Choroid plexus epithelial cell (primary cell): ENCODE measurements at places on chromosomes 4 and X.

DNA sequence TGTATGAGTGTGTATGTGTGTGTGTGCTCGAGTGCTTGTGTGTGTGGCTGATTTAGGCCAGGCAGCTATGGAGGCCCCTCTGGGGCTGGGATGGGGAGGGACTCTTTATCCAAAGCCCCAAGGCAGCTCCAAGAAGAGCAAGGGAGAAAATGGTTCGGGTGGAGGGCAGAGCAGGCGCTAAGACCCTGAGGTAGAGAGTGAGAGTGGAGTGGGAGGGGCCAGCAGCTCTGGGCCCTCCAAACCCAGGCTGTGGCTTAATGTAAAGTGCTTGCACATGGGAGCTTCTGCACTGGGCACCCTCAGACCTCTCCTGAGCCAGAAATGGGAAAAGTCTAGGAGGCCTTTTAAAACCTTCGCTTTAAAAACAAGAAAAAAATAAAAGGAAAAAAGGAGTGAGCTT, 233.5 kb upstream of the PSAPL1 start:
- DNase-seq, result no peak

DNA sequence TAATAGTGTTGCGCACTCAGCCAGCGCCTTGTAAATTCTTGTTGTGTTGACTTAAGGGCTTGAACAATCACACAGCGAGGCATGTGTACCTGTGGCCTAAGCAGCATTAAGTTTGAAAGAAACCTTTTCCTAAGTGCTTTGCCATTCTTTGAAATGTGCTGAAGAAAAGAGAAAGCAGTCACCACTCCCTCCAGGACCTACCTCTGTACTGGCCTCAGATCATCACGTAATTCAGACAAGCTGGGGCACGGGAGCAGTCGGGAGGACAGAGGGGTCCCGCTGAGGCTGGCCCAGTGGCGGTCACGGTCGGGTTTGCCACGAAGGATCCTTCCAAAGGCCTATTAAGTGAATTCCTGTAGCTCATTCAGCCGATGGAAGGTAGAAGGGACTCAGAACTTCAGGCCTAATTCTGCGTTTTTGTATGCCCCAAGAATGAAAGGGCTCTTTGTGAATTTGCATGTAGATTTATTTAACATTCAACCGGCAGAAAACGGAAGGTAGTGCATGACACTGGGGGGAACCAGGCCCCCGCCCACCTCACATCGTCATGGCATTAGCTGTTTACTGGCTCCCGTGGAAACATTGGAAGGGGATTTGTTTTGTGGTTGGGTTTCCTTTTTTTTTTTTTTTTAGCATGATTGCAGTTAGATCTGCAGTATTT, 106.3 kb downstream of the TRAPPC11 start:
- no peak for DNase-seq

GRCh38 chr4:163693776-163694175, 199.3 kb downstream of the TMA16 start:
- DNase-seq, result peak; percentile 72

DNA sequence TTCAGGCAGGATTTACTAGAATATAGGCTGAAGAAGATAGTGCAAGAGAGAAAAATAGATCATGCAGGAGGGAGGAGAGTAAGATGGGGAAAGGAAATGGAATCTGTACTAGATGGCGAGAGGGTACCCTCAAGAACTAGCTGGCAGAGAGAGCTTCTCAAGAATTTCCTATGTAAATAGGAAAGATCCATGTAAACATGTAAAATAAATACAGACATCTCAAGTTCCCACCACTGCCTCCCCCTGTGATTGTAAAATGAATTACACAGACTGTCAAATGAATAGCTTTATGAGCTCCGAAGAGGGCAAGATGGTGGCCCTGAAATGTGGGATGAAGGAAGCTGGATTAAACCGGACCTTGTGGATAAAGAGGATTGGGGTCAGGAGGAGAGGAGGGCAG, 178.0 kb downstream of the PALLD start:
- DNase-seq, result peak; percentile 60

- no peak for DNase-seq
Observed at GRCh38 chr4:185830263-185830994, 18.4 kb upstream of the SORBS2 start.

DNA sequence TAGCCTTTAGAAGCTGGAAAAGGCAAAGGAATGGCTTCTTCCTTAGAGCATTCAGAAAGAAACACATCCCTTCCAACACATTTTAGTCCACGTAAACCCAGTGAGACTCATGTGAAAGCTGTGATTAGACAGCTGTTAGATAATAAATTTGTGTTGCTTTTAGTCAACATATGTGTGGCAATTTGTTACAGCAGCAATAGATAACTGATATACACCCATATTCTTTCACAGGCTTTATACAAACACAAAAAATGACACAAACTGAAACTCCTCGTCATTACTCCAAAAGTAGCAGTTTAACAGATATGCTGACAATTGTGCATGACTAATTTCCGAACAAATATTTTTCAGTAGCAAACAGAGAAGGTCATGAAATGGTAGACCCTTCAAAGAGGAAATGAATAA, 65.3 kb downstream of the ANTXR2 start:
- no peak for DNase-seq

DNA sequence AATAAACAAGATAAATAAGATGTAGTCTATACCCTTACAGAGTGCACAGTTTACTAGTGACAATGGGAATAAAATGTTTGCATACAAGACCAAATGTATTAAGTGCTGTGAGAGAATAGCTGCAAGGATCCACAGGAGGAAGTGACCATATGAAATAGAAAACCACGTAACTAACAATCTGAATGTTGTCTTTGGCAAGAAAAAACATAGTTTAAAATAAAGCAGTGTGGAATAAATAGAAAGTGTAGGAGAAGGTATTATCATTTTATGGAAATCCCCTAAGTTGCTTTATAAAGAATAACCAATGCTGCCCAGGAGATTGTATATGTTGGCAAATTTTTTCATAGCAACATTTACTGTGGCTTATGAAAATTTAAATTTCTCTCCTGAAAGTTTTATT, 116.1 kb downstream of the PCDH7 start:
- DNase-seq, result peak; percentile 65

- DNase-seq, result peak; percentile 66
Observed at GRCh38 chrX:104310090-104310489, 55.4 kb upstream of the ESX1 start.

DNA sequence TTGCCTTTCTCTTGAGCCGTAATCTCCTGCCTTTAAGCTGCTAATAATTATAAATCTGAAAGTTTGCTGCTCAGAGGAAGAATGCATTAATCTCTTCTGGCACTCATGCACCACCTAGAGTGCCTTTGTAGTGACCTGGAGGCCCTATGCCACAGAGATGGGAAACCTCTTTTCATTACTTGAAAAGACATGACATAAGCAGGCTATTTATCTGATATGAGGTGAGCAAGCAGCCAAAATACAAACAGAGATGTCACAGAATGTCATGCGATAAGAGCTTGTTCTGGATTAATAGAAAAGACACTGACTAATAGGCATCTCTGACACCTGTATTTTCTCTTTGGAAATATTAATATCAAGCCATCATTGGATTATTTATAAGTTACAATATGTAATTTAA, 42.3 kb downstream of the GABRB1 start:
- DNase-seq, result no peak

DNA sequence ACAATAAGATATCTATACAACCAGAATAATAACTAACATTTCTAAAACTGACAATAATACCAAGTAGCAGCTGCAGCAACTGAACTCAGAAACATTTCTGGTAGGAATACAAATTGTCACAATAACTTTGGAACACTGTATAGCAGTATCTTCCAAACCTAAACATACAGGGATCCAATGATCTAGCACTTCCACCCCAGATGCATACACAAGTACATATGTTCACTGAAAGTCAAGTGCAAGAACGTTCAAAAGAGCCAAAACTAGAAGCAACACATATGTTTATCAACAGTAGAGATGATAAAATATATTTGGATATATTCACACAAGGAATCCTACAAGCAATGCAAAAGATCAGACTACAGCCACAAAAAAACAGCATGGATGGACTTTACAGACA, 46.2 kb downstream of the MAPK10 start:
- DNase-seq, result no peak

- DNase-seq, result no peak
Observed at GRCh38 chrX:111170017-111170416, 74.0 kb downstream of the PAK3 start.

- DNase-seq, result no peak
Observed at GRCh38 chr4:174134361-174134760, 149.1 kb downstream of the FBXO8 start.

DNA sequence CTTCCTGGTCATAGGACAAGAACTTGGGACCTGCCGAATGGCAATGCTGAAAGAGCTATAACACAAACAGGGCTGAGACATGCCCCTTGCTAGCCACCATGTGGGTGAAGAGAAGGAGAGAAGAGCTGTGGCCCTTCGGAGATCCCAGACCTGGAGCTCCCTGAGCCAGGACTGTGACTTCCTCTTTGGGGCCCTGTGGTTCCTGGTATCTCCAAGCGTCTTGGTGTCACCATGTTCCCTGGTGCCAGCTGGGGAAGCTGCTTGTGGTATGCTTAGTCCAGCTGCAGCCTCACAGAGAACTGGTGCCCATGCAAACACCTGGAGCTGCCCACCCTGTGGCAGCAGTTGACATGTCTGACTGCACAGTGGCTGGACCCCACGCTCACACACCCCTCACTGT, 68.5 kb downstream of the NDNF start:
- DNase-seq, result no peak

DNA sequence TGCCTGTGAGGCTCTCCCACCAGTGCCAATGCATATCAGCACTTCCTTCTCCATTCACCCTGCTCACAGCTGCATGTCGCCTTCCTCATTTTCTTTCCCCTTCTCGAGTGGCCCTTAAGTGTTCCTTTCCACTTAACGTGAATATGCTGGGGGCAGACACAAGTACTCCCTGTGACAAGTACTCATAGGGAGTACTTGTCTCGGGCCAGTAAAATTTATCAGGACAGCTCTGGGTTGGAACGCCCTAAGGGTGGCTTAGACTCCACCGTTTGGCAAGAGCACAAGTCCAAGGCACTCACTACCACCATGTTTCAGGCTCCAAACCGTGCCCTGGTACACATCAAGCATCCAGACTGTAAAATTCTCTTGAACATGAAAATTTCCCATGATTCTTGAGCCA, 3.9 kb upstream of the LDOC1 start:
- no peak for DNase-seq

DNA sequence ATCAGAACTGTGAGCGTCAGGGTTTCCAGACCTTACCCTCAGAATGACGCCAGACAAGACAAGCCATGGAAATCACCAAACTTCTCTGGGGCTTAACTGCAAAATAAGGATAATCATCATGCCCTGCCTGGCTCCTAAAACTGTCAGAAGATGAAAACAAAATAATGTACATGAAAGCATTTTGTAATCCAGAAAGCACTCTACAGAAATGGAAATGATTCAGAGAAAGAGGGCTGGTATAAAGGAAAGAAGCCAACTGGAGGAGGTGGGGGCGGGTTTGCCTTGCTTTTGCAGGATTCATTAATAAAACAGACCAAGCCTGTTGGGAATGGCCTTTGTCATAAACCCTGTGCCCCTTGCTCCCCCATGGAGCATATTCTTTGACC, 47.3 kb downstream of the SEPSECS start:
- DNase-seq, result no peak

GRCh38 chrX:105564501-105564900, 257.8 kb upstream of the NRK start:
- peak; percentile 86 for DNase-seq

- no peak for DNase-seq
Observed at GRCh38 chrX:20481632-20482031, 214.9 kb upstream of the RPS6KA3 start.

GRCh38 chr4:35734381-35735098, 509.8 kb downstream of the ARAP2 start:
- DNase-seq, result no peak

DNA sequence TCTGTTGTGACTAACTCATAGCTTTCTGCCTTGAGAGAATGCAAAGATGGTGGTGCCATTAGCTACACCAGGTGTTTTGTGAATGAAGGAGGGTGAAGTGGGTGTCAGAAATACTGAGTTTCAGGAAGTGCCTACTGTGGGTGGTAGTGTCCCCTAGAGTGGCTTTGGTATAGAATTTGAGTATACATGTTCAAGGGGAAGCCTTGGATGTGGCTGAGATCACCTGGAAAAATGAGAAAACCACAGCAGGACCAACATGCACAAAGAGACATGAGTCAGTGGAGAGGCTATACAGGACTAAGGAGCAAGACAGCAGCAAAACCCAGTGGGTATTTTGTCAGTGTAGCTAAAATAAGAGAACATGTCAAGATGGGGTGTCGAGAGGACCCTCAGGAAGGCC, 204.3 kb upstream of the TBL1X start:
- no peak for DNase-seq

DNA sequence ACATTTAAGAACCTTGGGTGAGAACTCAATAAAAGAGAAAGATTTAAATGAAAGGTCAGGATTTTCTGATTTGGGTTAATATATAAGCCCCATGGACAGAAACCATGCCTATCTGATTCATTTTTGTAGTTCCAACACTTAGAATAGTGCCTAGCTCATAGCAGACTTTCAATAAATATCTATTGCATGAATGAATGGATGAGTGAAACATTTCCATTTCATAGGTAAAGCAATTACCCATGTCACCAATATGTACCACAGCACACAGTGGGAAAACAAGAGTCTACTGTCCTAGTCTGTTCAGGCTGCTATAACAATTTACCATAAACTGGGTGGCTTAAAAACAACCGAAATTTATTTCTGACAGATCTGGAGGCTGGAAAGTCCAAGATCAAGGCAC, 63.9 kb upstream of the PTPN13 start:
- DNase-seq, result no peak
